ENCODE measurements at places on chromosomes 2 and 18. TPM values are rescaled to one million over a fixed set of nuclear protein-coding genes. Genes with fewer than 3 reads are reported as not detected.

Gene RFX8
- total RNA-seq: 6.7 TPM

Gene LIMS4
- total RNA-seq: 8.1 TPM

Gene KLF11
- 4.5 TPM for total RNA-seq

Gene FLACC1
- 0.38 TPM for total RNA-seq

Gene PTPRM
- total RNA-seq: 19.9 TPM

Gene LCT
- under 0.01 TPM for total RNA-seq

Gene KCTD1
- total RNA-seq: 9.0 TPM

Gene GPAT2
- 7.6 TPM for total RNA-seq

Gene IL36RN
- total RNA-seq: under 0.01 TPM

Gene CXCR1
- total RNA-seq: not detected

Gene PID1
- total RNA-seq: 6.9 TPM

Gene ZNF804A
- total RNA-seq: under 0.01 TPM

Gene LYPD1
- 32.1 TPM for total RNA-seq

Gene GRHL1
- total RNA-seq: 0.28 TPM

Gene SERPINB13
- not detected for total RNA-seq

Gene LAMA3
- 4.8 TPM for total RNA-seq

Gene TMEM247
- total RNA-seq: not detected

Gene AMER3
- not detected for total RNA-seq

Gene PDCD1
- not detected for total RNA-seq

Gene CABYR
- 5.9 TPM for total RNA-seq

Gene SCN3A
- total RNA-seq: 1.9 TPM

Gene HNMT
- total RNA-seq: 28.0 TPM

Gene USP37
- 13.4 TPM for total RNA-seq

Gene GPN1
- total RNA-seq: 60.2 TPM

Gene INHBB
- 0.85 TPM for total RNA-seq

Gene NEUROD1
- total RNA-seq: not detected

Gene HRH4
- total RNA-seq: under 0.01 TPM

Gene CHAC2
- total RNA-seq: 1.7 TPM

Gene GTF2A1L
- 1.1 TPM for total RNA-seq

Gene TRIM43
- not detected for total RNA-seq

Gene APLF
- total RNA-seq: 3.5 TPM

Gene HOXD4
- total RNA-seq: 0.56 TPM

Gene ZNF397
- 10.5 TPM for total RNA-seq

Gene PROC
- total RNA-seq: under 0.01 TPM

Gene SKOR2
- not detected for total RNA-seq

Gene SERPINB11
- total RNA-seq: not detected

Gene IGFBP5
- 386 TPM for total RNA-seq

Gene ALPP
- total RNA-seq: not detected

Gene MAP3K20
- total RNA-seq: 52.4 TPM

Gene GBX2
- total RNA-seq: not detected

Gene OR6B2
- total RNA-seq: not detected

Gene SEPTIN10
- total RNA-seq: 84.5 TPM

Data from regular cardiac myocyte (primary cell).